Activated CD4-positive, alpha-beta T cell treated with anti-CD3 and anti-CD28 coated beads for 1 hour (primary cell): ENCODE measurements at places on chromosomes 5 and 9.

- DNase-seq: no peak
These were observed 258.6 kb downstream of the FSTL4 start for GRCh38 chr5:133353741-133354140.

- no peak for DNase-seq
These were observed 8.6 kb upstream of the ANKRD33B start for GRCh38 chr5:10555277-10555684.

DNA sequence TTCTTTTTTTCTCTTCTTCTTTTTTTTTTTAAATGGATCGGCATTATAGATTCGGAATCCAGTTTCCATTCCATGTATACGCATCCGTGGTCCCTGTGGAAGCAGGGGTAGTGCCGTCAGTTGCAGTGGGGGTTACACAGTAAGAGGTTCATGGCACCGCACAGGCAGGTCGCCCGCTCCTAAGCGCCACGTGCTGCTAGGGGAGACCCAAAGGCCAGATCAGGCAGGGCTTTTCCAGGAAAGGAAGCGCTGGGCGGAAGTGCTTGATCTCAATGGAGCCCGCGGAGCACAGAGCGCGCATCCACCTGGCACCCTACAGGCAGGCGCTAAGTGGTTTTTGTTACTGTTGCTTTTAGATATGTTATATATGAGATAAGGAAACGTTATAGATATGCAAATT, 174.8 kb upstream of the OR13F1 start:
- DNase-seq: no peak

DNA sequence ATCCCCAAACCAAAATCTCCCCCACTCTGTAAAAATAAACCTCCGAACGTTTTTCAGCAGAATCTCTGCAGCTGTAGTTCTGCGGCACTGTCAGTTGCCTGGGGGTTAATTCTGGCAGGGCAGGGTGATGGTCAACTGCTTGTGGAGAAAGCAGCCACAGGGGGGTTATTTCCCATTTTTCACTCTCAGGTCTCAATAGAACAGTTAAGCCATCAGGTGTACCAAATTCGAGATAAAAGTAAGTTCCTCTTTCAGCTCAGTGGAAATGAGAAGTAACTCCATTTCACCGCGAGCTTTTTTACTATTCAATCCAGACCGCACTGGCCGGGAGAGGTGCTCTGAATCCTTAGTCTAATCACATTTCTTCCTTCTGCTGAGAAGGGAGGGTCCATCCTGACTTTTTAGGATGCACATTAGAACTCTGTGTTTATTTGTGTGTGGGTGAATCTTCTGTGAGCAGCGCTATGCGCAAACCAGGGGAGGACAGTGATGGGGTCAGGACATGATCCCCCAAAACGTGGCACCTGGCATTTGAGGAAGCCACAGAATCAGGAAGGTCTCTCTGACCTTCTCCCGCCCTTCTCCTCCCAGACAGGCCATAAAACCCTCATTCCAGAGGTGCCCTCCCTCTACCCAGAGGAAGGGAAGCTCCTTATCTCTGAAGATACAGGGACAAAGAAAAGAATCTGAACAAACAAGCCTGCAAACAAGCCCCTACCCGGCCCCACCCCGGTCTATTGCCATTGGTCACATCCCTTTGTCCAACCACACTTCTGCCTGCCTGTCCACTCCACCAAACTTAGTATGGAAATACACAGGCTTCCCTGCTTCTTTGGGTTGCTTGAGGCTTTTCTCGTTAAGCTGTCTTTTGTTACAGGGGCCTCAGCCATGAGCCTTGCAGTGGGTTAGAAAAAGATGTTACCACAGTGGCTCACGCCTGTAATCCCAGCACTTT, 229.0 kb downstream of the ROR2 start:
- DNase-seq: no peak

DNA sequence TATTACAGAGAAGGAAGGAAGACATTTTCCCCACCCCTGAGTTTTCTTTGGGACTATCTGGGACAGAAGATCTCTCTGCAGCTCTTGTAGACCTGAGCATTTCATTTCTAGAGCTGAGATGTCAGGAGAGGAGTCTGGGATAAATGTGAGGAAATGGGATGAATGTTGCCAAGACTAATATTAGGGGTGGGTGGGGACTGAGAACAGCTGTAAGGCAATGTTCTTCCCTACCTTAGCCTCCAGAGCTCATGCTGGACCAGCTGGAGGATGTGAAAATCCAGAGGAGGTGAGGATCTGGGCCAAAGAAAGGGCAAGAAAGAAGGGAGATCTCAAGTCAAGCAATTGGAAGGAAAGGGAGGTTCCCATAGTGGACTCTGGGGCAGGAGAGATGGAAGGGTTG, 23.1 kb upstream of the FOXD1 start:
- no peak for DNase-seq

GRCh38 chr9:34457266-34458012, 931 bp downstream of the FAM219A start:
- no peak for DNase-seq

- DNase-seq: no peak
These were observed 51.5 kb downstream of the MLLT3 start for GRCh38 chr9:20570756-20571155.
